Suppressor macrophage (primary cell): ENCODE measurements at places on chromosomes 12 and 14.

DNA sequence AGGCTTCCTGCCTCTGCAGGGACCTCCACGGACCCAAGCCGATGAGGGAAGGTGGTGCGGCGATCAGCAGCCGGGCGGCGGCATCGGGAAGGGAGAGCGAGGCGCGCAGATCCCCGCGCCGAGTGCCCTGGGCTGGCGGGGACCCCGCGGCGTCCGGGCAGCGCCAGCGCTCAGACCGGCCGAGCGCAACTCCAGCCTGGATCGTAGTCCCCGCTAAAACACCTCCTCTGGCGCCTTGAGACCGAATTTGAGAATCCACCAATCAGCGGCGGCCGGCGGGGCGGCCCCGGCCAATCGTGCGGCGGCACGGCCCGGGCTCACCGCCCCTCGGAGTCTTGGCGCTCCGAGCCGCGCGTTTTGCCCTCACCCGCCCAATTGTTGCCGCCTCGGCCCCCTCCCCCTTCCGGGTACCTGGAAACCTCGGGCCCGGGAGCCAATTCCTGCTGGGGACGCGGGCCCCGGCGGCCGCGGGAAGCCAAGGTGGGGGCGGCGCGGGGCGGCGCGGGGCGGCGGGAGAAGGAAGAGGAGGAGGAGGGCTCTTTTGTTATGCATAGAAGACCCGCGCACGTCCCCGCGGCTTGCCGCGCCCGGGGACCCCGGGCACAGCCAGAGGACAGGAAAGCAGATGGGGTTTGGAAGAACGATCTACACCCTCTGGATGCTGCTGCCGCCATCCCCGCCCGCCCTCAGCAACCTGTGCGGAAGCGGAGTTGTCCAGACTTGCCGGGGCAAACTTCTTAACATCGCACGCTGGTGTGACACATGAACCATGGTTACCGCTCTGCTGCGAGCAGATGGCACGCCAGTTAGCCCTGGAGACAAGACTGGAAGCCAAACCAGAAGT lies at the start of gene E2F7:
Gene E2F7 (minus strand): TSS at position 209 of the 844 bp plus-strand sequence. CDS start 934 bp downstream, outside the sequence.
- peak; percentile 90 for DNase-seq

DNA sequence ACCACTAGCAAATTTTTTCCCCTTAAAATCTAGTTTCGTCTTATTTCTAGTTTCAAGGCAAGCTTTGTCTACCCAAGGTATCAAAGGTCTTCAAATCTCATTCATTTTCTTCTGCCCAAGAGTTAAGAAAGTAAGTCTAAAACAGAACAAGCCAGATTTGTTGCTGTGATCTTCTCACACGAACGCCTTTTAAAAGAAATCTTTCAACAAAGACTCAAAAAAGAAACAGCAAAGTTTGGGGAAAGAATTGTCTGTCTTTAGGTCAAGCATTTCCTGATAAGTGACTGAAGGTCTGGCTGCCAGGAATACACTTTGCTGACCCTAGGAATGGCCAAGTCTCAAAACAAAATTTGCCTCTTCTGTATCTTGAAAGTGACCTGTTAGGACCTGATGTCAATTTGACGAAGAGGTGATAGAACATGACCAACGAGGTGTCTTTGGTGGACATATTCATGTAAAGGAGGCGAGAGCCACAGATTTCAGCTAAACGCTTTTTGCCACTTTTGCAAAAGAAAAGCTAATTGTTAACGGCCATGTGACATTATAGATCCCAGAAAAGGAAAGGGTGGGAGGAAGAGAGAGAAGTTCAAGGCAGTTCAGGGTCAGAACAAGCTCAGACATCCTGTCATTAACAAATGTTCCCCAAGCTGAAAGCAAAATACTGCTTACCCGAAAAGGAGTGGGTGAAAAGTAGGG lies 1.7 kb downstream of the CDK17 start:
- peak; percentile 87 for DNase-seq

GRCh38 chr14:97077253-97077653 lies 280.1 kb downstream of the VRK1 start:
- peak; percentile 94 for DNase-seq

DNA sequence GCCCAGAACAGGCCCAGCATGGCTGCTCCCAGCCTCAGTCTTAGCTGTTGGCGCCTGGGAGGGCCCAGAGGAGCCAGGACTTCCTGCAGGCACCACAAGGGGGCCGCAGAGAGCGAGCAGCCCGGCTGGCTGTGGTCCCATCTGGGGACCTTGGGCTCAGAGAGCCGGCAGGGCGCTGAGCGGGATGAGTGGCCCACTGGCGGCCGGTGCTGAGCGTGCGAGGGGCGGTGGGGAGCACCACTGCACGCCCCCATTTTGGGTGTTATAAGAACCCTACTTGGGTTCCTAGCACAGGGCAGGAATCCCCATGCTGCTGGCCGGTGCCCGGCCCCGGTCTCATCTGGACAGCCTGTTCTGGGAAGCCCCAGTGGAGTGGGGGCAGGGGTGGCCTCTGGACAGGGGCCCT lies 25.9 kb upstream of the CRIP2 start:
- DNase-seq = peak; percentile 73

DNA sequence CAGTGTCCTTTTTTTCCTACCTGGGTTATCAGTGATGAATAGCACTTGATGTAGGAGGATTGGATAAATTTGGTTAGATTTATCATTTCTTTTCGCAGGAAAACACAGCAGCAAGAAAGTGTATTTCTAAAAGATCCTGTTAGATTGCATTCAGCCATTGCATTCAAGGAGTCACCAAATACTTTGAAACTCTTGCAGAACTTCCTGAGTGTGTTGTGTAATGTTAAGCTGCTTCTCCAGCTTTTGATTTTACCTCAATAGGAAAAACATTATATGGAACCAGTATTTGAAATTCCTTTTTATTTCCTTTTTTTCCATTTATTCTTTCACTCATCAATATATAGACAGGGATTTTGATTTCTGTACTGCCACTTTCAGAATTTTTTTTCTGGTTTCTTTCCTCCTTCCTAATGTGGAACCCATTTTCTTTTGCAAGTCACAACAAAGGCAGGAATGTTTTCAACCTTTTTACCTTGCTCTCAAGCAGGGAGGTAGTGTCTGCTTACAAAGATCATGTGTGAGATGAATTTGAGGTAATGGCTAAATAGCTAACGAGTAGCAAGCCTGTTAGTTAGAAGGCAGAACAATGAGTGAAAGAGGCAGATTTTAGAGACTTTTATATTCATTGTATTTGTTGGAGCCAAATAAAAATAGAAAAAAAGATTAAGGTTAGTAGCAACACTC lies 56.2 kb downstream of the PPHLN1 start:
- peak; percentile 2 for DNase-seq

- no peak for DNase-seq
Observed at GRCh38 chr14:93230539-93230938, 23.5 kb downstream of the UBR7 start.

GRCh38 chr14:68781161-68782021 lies 11.5 kb downstream of the ZFP36L1 start:
- no peak for DNase-seq

DNA sequence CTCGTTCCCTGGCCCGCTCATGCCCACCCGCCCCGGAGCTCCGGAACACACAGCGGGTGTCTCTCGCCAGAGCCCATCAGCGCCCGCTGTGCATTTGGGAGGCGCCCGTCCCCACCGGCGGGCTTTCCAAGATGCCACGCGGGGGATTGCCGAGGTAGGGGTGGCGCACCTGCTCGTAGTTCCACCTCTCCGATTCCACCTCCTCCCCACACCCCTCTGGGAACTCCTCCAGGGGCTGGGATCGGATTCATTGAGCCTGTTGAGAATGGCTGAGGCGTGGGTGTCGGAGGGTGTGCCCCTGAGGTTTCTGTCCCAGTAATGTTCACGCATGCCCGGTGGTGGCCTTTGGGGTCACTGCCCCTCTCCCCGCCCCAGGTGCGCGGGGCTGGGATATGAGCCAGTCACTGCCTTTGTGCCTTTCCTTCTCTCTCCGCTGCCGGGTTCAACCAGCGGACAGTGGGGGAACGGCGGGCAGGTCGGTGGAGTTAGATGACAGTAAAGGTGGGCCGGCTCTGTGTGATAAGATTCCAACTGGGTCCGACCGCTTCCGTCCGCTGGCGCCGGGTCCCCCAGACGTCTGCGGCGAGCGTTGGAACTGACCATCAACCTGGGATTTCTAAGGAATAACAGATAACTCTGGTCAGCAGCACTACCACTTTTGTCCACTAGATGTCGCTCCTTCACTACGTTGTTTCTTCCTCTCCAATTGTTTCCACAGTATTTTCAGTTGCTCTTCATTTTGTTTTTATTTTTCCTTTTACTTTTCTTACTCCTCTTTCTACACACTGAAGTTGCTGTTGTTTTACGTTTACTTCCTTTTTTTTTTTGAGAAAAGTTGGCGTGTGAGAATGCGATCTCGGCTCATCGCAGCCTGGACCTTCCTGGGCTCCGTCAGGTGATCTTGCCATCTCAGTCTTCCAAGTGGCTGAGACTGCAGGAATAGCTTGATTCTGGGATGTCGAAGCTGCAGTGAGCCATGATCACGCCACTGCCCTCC lies 178.1 kb upstream of the ALG10B start:
- DNase-seq = peak; percentile 68

DNA sequence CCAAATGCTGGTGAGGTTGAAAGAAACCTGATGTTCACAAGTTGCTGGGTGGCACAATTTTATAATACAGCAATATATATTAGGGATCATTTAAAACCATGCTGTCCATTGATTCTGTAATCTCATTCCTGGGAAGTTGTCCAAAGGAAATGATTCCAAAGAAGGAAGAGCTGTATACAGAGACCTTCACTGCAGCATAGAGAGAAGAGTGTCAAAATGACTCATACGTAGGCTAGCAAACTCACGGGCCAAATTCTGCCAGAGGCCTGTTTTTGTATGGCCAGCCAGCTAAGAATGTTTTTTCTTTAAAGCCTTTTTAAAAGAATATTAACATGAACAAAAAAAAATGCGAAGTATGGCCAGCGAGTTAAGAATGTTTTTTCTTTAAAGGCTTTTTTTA lies 69.2 kb upstream of the MED13L start:
- DNase-seq = peak; percentile 17

- DNase-seq = no peak
Observed at GRCh38 chr12:113587720-113588119, 116.0 kb upstream of the LHX5 start.

DNA sequence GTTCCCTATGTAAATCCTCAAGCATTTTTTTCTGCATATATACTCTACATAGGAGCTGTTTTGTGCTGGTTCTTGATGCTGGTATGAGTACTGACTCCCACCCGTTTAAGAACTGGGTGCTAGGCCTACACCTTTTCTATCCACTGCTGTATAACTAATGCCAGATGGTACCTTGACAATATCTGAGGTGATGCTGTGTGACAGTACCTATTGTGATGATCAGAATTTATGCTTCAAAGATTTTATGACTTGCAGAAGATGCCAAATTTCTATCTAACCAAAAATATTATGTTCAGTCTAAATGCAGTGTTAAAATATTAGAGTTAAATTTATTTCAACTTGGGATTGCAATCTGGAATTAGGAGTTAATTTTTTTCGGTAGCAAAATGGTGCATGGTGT lies 272.3 kb upstream of the NOVA1 start:
- DNase-seq = no peak

- no peak for DNase-seq
Observed at GRCh38 chr12:80320121-80320678, 123.8 kb upstream of the PTPRQ start.

DNA sequence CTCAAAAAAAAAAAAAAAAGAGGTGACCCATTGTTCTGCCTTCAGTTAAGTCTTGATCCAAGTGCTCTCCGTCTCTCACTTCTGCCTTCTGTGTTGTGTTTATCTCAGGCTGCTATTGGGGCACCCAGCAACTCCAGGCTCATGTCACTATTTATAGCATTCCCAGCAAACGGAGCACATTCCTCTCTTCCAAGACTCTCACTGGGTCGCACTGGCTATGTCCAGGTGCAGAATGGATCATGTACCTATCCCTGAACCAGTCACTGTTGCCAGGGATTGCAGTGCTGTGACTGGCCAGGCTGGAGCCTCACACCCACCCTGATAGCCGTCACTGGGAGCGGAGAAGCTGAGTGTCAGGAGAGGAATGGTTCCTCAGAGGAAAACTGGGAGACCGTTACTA lies 31.2 kb downstream of the RHOF start:
- no peak for DNase-seq

GRCh38 chr14:93160353-93160801 lies 24.3 kb downstream of the MOAP1 start:
- peak; percentile 49 for DNase-seq

DNA sequence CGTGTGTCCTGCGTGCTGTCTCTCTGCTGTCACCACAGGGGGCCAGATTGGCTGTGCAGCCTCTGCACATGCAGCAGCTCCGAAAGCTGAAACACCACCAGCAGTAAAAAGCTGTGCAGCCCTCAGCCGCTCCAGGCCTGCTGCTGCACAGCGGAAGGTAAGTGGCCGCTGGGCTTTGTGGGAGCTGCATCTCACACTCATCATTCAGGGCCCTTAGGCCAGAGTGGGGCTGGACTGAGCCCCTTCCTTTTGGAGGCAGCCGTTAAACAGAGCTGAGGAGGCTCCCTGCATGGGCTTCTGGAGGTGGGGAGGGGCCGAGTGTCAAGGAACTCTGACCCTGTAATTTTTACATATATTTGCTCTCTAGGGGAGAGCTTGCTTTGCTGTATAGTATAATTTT lies 17.1 kb downstream of the DDX51 start:
- no peak for DNase-seq

DNA sequence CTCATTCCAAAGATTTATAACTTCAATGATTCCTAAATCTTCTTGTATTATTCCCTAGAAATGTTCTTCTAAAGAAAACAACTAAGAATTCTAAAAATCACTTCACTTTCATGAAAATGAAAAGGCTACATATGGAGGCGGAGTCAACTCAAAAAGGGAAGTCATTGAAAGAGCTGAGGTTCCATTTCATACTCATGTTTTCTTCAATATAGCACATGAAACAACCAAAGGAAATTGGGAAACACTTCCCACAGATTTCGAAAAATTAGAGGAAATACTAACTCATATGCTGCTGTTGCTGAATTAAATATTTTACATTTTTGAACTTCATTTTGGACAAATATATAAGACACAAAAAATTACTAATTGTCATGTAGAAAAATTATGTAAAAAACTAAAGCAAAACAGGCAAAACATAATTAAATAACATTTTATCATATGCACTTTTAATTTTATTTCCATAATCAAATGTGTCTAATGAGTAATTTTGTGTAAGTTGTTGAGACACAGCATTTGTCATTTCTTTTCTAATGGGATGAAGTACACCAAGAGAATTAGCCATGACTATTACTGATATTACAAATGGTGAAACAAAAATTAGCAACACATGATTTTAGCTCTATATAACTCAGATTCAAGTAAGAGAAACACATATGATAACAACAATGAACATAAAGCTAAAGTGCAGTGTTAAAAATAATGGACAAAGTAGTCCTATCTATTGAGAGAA lies at the start of gene CD163:
Gene CD163 (minus strand): TSS at position 92 of the 730 bp plus-strand sequence. CDS start 87 bp downstream, at position 5.
- peak; percentile 95 for DNase-seq

GRCh38 chr12:109919456-109919855 lies 19.4 kb downstream of the TCHP start:
- DNase-seq = no peak
